AG09309 (cell line): ENCODE measurements at places on chromosomes 1 and 21.

GRCh38 chr21:33802481-33802880, 113.1 kb downstream of the ATP5PO start:
- DNase-seq = no peak

DNA sequence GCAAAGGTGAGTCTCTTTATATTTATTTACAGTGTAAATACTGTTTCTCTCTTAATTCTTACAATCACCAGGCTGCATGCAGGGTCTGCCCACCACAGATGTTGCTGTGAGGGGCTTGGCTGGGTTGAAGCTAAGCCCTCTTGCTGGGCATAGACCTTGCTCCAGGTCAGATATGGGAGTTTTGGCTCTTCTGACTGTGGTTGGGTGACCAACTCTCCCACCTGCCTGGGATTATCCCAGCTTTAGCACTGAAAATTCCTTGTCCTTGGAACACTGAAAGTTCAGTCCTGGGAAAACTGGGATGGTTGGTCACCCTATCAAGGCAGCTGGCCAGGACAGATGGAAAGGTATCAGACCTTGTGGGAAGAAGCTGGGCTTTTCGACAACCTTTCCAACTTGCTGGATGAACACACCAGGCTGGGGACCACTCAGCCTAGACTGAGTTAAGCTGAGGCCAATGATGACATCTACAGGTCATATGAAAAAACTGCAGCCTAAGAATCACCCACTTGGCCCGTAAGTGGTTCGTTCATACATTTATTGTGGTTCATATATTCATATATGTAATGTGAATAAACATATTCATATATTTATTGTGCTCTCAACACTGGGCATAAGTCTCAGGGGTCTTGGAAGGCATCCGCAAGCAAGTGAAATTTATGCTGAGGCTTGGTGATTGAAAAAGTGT, 26.6 kb upstream of the HPDL start:
- peak; percentile 41 for DNase-seq

DNA sequence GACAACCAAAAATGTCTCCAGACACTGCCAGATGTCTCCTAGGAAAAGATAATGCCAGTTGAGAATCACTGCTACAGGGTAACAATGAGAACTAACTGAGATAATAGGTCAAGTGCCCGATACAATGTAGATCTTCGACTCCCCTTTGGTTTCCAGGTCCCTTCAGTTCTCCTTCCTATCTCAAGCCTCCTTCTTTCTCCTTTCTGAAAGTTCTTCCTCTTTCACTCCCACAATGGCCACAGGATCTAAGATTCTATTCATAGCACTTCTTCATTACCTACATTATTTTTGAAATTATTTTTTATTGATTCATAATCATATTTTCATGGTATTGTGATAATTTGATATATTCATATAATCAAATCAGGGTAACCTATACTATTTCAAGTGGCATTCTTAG, 6.3 kb downstream of the PFDN2 start:
- no peak for DNase-seq

DNA sequence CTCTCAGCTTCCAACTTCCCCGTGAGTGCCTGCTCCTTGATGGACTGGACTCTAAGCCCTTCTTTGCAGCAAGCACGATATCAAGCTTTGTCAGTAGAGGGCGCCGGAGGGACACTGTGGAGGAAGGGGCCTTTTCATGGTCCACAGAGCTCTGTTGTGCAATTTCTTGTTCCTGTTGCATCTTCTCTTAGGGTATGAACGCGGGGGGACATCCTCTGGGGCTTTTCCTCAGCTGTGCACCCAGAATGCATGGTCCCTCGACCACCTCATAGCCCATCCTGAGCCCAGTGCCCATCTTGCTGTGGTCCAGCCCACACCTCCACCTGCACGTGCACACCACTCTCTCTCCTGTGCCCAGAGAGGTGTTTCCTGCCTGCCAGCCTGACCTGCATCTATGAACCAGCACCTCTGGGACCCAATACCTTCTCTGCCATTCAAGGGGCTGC, 556.8 kb downstream of the PTPRU start:
- DNase-seq = peak; percentile 47

GRCh38 chr1:117493906-117494305, 111.9 kb upstream of the TENT5C start:
- no peak for DNase-seq

DNA sequence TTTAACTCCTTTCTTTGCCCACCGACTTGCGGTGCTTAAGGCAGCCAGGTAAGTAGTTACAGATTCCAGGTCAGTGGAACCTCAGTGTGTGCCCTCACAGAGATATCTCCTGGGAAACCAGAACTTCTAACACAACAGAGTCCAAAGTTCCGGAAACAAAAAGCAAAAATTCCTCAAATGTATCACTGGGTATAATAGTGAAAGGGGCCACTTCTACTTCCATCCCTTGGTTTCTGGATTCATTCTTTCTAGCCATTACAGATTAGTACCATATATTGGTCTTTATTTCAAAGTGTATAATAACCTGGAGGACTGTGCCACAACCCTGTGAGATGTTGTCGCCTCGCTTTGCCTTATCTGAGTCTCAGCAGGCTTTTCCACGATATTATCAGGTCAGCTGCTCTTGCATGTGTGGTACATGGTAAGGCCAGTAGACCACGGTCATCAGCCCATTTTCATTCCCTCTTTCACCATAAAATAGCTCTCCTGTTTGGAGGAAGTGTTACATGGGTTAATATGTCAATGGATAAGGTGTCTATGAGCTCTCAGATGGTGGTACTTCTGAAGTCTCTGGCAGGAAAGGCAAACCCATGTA, 14.9 kb upstream of the VASH2 start:
- no peak for DNase-seq

DNA sequence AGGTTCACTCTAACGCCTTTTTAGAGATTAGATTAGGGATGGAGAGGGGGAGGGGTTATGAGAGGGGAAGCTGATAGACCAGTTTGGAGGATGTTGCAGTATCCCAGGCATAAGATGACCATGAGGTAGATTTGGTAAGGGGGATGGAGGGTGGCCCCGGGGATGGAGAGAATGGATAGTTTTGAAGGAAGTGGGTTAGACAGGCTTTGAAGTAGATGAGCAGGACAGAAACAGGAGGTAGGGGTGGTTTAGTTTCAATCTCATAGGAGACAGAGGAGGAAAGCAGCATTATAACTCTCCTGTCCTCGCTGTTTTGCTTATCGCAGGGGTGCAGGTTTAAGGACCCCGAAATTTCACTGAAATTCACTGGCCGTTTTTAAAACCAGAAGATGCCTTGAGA, 11.8 kb downstream of the UBIAD1 start:
- no peak for DNase-seq

DNA sequence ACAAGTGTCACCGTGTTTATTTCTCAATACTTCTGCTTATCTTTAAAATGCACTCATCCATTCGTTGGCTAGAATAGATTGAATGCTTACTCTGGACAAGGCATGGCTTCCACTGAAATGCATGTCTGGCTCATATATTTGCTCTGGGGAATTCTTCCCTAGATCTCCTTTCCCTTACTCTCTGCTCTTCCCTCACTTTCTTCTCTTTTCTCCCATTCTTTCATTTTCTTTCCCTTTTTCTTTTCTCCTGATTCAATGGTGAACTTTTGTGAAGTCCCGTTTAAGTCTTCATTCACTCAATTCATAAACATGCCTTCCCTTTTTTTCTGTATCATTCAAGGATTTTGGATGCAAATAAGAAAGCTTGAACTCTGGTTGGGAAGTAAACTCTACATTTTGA, 234.5 kb downstream of the DYRK1A start:
- DNase-seq = no peak

GRCh38 chr1:55503663-55504305, 288.6 kb upstream of the USP24 start:
- DNase-seq = no peak

DNA sequence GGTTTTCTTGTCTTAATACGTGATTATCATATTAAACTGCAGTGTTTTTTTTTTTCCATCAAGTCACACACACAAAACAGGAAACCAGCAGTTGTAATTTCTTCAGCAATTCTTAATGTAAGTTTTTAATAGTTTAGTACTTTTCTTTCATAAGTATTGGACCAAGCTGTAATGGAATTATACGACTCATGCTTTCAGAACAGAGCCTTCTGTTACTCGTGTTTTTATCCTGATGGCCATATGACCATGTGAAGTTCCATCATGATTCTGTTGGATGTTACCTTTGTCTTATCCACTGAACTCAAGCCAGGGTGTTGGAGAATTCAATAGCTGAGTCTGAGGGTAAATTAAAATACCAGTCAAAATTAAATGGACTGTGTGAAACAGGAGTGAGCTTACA, 72.0 kb upstream of the S1PR1 start:
- DNase-seq = no peak

- no peak for DNase-seq
Observed at GRCh38 chr1:25118546-25118945, 113.8 kb downstream of the SYF2 start.

- DNase-seq = no peak
Observed at GRCh38 chr1:117814856-117815797, 114.3 kb downstream of the GDAP2 start.

- DNase-seq = no peak
Observed at GRCh38 chr1:15083578-15083977, 70.0 kb upstream of the TMEM51 start.

GRCh38 chr21:45642122-45642813, 1.3 kb upstream of the PCBP3 start:
- no peak for DNase-seq

DNA sequence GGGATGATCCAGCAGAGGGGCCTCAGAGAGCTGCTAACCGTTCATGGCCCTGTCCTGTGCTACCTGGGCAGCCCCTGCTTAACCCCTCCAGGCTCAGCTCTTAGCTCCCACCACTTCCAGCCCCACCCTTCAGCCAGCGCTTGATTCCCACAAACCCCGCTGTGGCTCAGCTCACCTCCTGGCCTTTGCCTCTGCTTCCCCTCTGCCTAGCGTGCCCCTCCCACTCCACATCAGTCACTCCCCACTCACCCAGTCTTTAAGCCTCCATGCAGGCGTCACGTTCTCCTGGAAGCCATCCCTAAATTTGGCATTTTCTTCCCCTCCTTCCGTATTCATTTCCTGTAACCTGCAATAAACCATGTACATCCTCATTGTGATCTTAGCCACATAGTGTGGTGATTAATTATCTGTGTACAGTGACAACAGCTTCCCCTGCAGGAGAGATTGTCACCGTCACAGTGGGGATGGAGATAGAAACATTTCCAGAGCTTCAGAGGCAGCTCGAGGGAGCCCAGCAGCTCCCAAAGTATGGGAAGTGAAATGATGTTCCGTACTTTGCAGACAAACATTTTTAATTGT, 65.5 kb downstream of the EPHB2 start:
- no peak for DNase-seq

DNA sequence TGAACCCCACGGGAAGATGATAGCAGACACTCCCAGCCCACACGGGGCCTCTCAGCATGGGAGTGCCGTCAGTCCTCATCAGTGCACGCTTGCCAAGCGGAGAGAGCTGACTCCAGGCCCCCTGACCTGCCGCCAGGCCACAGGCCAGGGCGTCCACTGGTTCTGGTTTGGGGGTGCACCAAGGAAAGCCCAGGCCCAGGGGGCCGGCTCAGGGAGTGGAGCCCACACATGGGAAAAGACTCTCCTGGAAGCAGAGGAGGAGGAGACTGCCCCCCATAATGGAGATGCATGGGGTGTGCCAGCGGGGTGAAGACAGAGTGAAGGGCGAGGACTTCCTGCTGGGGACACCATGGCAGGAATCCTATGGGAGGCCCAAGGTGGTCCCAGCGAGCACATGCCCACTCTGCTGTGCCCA, 6.4 kb downstream of the TRIM11 start:
- no peak for DNase-seq

GRCh38 chr1:110452330-110452729, 1.4 kb downstream of the PROK1 start:
- no peak for DNase-seq

DNA sequence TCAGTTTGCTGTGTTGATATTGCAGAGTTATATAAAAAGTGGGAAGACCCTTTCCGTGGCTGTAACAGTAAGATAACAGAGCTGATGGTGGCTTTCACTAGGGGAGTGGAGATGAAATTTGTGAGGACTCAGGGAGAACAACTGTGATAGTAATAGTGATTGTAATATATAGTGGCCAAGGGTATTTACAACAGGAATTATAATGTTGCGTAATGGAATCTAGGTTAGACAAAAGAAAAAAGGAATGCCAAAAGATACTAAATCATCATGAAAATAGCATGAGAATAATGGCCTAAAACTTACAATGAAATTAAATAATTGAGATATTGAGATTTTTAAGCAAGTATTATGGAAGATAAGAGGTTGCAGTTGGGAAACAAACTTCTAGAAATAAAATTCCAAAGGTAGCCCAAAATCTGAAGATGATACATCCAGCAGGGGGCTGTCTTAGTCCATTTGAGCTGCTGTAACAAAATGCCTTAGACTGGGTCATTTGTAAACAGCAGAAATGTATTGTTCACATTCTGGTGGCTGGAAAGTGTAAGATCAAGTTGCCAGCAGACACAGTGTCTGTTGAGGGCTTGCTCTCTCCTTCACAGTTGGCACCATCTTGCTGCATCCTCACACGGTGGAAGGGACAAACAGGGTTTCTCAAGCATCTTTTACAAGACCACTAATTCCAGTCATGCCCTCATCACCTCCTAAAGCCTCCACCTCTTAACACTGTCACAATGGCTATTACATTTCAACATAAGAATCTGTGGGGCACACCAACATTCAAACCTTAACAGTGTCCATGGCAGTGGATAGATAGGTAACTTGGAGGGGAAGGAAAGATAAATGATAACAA, 711.2 kb downstream of the MRPL39 start:
- no peak for DNase-seq

- no peak for DNase-seq
Observed at GRCh38 chr1:109816175-109816811, 52.6 kb upstream of the EPS8L3 start.

GRCh38 chr1:101235696-101236515, 913 bp upstream of the S1PR1 start:
- DNase-seq = no peak

DNA sequence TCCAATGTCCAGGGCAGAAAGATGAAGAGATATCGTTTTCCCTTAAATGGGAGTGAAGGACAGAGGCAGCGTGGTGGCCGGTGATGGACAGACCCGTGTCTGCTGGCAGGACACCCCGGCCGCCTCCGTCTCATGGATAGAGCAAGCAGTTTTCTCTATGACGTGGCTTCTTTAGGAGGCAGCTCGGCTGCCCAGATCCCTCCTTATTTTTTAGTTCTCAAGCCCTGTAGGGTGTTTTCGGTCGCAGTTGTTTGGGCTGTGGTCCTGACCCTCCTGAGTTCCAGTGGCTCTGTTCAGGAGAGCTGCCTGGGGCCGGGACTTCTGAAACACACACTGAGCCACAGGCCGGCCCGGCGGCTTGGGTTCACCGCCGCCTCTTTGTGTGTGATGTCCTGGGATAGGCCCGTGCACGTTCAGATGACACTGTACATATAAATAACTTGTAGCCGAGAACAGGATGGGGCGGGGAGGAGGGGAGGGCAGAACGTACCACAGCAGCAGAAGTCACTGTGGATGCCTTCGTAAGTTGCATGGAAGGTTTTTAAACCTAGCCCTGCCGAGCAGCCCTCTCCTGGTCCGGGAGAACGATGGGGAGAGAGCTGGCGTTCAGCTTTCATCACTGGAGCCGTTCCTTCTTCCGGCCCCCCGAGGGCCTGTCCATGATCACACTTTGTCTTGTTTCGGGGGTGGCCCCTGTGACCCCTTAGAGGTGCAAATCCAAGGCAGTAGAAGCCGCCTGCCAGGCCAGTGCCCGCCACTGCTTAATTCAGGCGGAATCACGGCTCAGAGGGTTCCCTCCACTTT, 65.2 kb downstream of the SIK1 start:
- DNase-seq = no peak
